Foreskin keratinocyte (primary cell): ENCODE measurements at places on chromosomes 12 and 14. TPM values are rescaled to one million over a fixed set of nuclear protein-coding genes. Genes with fewer than 3 reads are reported as not detected.

ATL1 gene
- 1.0 and 1.8 TPM in 2 replicates for polyA plus RNA-seq

FOXN4 gene
- not detected in 2 replicates for polyA plus RNA-seq

REP15 gene
- polyA plus RNA-seq, result 2.5 and 2.9 TPM in 2 replicates

CCDC177 gene
- not detected in 2 replicates for polyA plus RNA-seq

EPYC gene
- not detected in 2 replicates for polyA plus RNA-seq
